ENCODE measurements at places on chromosomes 1 and 21. TPM values are rescaled to one million over a fixed set of nuclear protein-coding genes. Genes with fewer than 3 reads are reported as not detected.

DNA sequence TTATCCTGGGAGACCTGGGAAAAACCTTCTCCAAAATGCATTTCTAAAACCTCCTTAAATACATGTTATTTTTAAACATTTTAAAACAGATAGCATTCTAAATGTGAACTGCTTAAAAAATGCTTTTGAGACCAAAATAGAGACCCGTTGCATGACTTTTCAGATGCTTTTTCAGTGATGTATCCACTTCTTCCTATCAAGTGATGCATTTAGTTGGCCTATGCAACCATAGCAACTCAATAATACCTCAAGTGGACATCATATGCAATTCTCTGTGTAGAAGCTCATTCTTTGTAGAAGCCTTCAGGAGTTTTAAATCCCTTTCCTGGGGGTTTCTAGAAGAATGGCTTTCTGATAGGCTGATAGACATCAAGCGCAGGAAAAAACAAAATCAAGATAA, 94.5 kb upstream of the RAVER2 start:
- no peak for DNase-seq

GRCh38 chr1:206590025-206590758, 22.1 kb downstream of the EIF2D start:
- DNase-seq, result no peak

- no peak for DNase-seq
These were observed 270.7 kb downstream of the KAZN start for GRCh38 chr1:14869187-14869586.

DNA sequence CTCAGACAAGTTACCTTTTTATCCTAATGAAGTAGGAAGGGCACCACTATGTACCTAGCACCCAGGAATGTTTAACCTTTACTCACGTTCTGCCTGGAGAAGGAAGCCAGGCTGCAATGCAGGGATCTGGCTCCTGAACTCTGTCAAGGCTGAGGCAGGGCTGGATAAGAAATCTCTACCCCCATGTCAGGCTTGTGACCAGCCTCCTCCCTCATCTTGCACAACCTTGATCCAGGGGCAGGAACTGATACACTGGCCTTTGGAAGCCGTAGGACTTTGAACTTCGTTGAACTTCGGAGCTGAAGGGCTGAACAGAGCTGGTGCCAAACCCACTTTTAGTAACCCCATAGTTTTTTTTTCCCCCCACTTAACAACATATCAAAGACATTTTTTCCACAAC, 8.0 kb upstream of the AKR1A1 start:
- no peak for DNase-seq

- DNase-seq, result no peak
These were observed 62.2 kb downstream of the CAPZB start for GRCh38 chr1:19423130-19423529.

DNA sequence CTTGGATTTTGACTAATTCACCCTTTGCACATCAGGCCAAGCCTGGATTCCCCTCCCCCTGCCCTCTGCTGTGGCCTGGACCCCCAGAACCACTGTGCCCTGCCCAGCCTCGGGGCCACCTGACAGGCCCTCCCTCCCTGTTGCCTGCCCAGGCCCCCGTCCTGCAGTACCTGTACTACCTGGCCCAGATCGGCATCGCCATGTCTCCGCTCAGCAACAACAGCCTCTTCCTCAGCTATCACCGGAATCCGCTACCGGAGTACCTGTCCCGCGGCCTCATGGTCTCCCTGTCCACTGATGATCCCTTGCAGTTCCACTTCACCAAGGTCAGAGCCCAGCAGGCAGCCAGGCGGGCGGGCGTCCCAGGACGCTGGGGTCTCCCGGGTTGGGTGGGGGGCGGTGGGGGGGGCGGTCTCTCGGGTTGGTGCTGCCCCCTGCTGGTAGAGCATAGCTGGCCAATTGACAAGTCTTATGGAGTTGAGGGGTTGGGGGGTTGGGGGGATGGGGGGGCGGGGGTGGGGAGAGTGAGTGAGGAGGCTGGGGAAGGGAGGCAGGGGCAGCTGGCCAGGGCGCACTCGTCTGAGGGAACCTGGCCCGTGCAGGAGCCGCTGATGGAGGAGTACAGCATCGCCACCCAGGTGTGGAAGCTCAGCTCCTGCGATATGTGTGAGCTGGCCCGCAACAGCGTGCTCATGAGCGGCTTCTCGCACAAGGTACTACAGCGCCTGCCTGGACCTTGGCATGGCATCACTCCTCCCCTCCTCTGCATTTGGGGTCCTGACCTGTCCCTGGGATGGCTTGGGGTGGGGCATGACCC, 10.7 kb downstream of the AMPD2 start:
- no peak for DNase-seq

DNA sequence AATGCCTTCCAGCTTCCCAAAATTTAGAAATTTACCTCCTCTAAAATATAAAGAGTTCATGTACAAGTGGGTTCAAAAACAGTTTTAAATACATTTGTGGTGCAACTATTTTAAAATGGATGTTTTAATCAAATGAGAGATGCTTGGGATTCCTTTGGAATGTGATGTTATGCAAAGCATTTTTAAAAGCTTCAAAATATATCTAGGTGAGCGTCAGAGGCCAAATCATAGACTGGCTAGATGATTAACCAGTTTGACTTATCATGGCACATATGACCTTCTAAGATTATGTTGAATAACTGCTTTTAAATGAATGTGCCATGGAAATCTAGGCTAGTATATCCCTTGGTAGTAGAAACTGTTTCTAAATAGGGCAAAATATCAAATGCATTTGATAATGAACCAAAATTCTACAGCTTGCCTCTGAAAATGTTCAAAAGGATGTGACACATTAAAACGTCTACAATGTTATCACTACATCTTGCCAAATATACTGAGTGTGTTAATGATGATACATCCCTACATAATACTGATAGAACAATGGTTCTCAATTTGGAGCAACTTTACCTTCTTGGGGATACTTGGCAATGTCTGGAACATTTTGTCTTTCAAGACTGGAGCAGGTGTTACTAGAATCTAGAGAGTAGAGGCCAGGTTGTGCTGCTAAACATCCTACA, 650.9 kb upstream of the ADGRL2 start:
- DNase-seq, result no peak

DNA sequence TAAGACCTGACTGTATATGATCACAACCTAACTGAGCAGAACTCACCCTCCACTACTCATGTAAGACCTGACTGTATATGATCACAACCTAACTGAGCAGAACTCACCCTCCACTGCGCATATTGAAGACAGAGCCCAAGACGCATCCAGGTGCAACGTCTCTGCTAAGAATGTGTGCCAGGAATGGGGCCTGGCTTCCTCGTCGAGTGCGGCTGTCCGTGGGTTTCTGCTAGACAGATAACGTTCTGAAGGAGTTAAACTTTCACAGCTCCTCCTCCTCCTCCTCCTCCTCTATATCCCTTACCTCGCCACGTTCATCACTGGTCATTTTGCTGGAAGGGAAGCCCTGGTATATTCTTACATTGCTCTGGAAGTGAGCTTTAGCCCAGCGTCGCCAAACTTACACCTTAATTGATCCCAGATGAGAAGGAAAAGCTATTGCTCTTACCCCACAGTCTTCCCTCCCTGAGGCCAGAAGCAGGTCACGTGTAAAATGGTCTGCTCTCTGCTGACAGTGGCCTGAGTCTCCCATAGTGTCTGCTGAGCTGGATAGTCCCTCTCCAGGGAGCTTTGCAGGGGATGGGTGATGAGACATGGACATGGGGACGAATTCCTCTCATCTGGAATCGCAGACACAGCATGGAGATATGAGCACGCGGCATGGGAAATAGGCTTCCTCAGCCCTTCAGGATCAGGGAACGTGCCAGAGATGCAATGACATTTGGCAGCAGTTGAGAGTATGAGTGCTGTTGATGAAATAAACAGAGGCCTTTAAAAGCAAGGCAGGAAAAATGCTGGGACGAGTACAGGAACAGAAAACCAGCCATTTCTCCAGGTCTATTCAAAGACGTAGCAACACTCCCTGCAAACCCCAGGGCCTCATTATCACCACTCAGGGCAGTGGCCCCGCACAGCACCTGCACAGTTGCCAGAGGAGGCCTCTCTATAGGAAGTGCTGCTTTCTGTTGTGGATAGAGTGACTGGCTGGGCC, 528.1 kb downstream of the KIF26B start:
- no peak for DNase-seq

- DNase-seq, result no peak
These were observed 14.7 kb upstream of the IL24 start for GRCh38 chr1:206882555-206882954.

- DNase-seq, result no peak
These were observed 339.8 kb downstream of the PRDM2 start for GRCh38 chr1:14039582-14040430.

- no peak for DNase-seq
These were observed 5.1 kb upstream of the S100A10 start for GRCh38 chr1:151998611-151999362.

GRCh38 chr1:28756846-28757245, 20.1 kb downstream of the YTHDF2 start:
- no peak for DNase-seq

DNA sequence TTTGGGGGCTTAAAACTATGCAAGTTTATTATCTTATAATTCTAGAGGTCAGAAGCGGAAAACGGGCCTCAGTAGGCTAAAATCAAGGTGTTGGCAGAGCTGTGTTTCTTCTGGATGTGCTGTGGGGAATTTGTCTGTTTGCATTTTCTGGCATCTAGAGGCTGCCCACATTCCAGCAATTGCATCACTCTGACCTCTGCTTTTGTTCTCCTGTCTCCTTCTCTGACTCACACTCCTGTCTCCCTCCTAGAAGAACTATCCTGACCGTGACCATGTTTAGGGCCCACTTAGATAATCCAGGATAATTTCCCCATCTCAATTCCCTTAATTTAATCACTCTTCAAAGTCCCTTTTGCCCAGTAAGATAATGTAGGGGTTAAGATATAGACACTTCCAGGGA, 127.4 kb upstream of the DEPDC1 start:
- no peak for DNase-seq

DNA sequence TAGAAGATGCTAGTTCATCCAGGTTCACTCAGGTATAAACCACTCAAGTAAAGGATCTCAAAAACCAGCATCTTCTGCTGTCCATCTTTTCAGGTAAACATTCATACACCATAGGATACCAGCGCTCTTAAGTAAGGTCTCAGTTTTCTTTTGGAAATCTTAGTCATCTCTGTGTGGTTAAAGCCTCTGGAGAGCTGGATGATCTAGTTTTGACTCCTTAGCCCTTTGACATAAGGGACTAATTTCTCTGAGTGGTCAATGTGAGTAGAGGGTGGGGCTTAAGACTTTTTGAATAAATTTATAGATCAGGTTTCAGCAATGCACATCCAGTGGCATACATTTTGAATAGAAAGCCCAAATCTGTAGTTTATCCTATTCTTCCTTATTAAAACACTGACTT, 92.3 kb downstream of the CTH start:
- no peak for DNase-seq

- peak; percentile 87 for DNase-seq
These were observed at the start of gene CYP4B1 for GRCh38 chr1:46798810-46799209. TSS of gene CYP4B1 (plus strand) at chr1:46799046. CDS start at chr1:46799082, 36 bp downstream.

DNA sequence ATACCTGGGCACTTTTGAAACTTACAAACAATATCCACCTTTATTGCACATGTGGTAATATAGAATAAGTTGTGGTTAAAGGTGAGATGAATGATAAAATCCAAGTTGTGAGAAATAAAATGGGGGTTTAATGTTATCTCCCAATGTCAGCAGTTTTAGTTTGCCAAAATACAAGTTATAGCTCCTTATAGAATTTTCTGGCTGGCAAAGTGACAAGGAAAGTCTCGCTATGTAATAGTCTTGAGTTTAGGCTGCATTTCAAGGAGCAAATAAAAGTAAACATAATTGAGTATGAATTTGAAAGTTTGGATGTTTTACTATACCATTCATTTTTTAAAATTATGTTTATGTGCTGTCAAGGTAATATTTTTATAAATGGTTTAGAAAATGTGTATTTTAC, 15.0 kb upstream of the NEXN start:
- no peak for DNase-seq

DNA sequence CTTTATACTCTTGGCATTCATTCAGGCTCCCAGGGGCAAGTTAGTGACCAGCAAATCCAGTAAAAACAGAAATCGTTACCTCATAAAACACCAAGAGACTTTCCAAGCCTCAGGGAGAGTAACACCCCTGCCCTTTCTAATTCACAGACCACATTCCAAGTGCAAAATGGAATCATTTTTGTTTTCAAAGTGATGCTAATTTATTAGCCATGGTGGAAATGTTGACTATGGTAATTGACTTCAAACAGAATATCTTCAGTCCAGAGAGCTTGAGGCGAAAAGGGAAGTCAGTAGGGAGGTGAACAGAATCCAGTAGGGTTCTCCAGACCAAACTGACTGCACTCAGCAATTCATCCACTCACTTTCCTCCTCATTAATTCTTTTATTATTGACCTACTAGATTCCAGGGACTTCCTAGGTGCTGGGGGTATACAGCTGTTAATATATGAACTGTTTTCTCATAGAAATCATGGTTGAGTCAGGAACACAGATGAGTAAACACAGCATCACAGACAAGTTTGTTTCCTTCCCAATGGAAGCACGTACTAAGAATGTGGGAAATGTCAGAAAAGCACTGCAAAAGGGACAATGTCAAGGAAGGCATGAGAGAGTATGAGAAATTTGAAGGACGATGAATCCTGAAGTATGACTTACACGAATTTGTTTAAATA, 388.5 kb upstream of the C1orf87 start:
- DNase-seq, result no peak

DNA sequence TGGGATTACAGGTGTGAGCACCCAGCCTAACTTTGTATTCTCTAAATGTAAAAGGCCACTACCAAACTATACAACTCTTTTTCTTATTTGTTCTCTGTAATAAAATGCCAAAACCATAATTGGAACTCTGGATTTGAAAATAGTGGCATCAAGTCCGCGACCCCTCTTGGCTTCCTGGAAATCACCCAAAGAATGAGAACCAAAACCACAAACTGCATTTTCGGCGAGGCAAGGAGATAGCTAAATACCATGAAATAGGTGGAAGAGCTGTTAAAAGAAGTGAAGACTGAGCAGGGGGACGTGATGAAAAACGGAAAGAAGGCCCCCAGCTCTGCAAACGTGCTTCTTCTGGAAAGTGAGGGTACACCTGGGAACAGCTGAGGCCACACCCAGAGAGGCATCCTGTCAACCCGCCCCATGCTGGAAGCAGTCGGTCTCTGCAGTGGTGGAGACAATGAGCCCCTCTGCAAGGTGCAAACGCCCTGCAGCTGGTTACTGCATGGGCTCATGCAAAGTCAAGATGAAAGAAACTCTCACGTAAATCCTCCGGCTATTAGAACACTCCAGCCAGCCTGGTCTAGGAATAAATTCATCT, 22.5 kb downstream of the VPS26C start:
- no peak for DNase-seq

GRCh38 chr1:12016182-12016581, 3.1 kb upstream of the MIIP start:
- DNase-seq, result no peak

Gene PTPN7
- 18.2 TPM for polyA plus RNA-seq

Gene AGRN
- polyA plus RNA-seq, result 54.4 TPM

Gene ADAM15
- 55.9 TPM for polyA plus RNA-seq

Gene SH2D1B
- polyA plus RNA-seq, result 2.3 TPM

Gene NCAM2
- polyA plus RNA-seq, result not detected

Gene TTC22
- polyA plus RNA-seq, result 33.0 TPM

Gene OR2L2
- polyA plus RNA-seq, result not detected

Gene PTGFR
- 0.23 TPM for polyA plus RNA-seq

Gene LGR6
- polyA plus RNA-seq, result not detected

Gene TRIM45
- 0.60 TPM for polyA plus RNA-seq

Gene AIM2
- not detected for polyA plus RNA-seq

Gene GALE
- 207 TPM for polyA plus RNA-seq

Gene FYB2
- polyA plus RNA-seq, result 2.3 TPM

Measured in sigmoid colon (tissue), 7 donors.